Panc1 (cell line): ENCODE measurements at places on chromosomes 13 and 19. TPM values are rescaled to one million over a fixed set of nuclear protein-coding genes. Genes with fewer than 3 reads are reported as not detected.

- DNase-seq = no peak
- H3K27ac ChIP-seq = no peak overlapping the region
- no peaks in the 10 kb centered on the region for H3K27me3 ChIP-seq
- H3K4me3 ChIP-seq = no peak overlapping the region
Measured at GRCh38 chr13:109568339-109568818, 218.0 kb downstream of the IRS2 start.

DNA sequence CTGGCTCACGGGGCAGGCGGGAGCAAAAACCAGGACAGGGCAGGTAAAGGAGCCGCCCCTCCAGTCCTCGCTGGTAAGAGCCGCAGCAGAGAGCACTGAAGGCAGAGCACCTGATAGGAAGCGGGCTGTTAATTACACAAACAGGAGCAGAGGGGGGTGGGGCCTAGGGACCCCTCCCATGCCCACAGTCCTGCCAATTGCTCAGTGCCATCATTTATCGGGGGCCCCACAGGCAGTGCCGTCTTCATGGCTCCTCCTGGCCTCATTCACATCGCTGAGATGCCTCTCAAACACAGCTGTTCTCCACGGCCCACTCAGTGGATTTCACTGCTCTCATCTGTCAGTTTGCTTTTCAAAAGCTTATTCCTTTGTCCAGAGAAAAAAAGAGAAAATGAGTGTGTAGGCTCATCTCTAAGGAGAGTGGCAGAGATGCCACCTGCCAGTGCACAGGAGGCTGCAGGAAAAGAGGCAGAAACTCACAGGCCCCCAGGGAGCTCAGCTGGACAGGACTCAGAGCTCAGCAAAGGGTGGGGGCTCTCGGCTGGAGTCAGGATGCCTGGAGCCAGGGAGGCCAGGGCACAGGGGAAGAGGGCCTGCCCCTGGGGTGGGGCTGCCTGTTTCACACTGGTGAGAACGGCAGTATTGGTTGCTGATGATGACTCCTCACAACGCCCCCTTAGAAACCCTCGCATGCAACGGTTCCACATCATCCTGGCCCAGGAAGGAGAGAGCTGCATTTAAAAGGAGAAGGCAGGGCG is 174.6 kb downstream of the COL4A1 start:
- H3K4me3 ChIP-seq = no peak overlapping the region
- peaks cover 2% of the 10 kb centered on the region; the same call in 1 of the 2 replicates for H3K27me3 ChIP-seq
- H3K36me3 ChIP-seq = no peaks in the 10 kb centered on the region
- no peak for DNase-seq

- DNase-seq = no peak
- H3K4me1 ChIP-seq = no peaks in the 10 kb centered on the region
- no peak overlapping the region for H3K27ac ChIP-seq
- no peaks in the 10 kb centered on the region for H3K27me3 ChIP-seq
- H3K4me3 ChIP-seq = no peak overlapping the region
- H3K36me3 ChIP-seq = no peaks in the 10 kb centered on the region
Measured at GRCh38 chr13:50747737-50748350, 95.6 kb downstream of the DLEU7 start.

- H3K27ac ChIP-seq = no peak overlapping the region
- H3K4me3 ChIP-seq = no peak overlapping the region
- H3K36me3 ChIP-seq = no peaks in the 10 kb centered on the region
- H3K27me3 ChIP-seq = peaks cover 71% of the 10 kb centered on the region
- no peak for DNase-seq
Measured at GRCh38 chr19:39661565-39661964, 5.9 kb downstream of the LGALS16 start.

DNA sequence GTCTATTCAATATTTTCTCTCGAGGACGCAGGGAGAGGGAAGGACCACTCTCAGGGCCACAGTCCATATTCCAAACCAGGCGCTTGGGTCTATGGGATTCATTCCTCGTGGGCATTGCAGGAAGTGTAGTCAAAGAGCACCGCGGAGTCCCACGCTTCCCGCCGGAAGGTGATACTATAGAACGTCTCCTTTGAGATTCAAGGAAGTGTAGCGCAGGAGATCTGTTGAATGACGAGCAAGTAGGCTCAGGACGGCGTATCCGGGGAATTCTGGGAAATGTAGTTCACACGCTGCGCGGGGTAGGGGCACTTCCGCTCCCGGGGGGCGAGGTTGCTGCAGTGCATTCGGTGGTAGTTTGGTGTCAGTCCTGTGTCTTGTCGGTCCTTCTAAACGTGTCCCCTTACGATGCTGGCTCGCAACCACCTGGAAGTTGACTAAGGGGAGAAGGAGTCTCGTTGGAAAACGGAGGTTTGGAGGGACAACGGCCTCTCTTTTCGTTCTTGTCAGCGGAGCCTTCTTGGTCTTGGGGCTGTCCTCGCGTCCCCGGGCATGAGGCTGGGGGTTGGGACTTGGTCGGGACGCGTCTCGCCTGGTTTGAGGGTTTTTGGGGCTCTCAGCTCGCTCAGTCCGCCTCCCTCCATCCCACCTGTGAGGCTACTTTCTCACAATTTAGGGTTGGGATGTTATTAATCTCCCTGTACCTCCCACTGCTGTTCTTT is at the start of gene ZNF284:
ZNF284 (plus strand) TSS at position 336 of the 719 bp plus-strand sequence. CDS start 4,231 bp downstream, outside the sequence.
- no peaks in the 10 kb centered on the region for H3K4me1 ChIP-seq
- no peaks in the 10 kb centered on the region; the same call in 1 of the 2 replicates for H3K36me3 ChIP-seq
- peak within 1 kb of the TSS; percentile 84 for H3K27ac ChIP-seq
- DNase-seq = no peak
- H3K27me3 ChIP-seq = no peaks in the 10 kb centered on the region

DNA sequence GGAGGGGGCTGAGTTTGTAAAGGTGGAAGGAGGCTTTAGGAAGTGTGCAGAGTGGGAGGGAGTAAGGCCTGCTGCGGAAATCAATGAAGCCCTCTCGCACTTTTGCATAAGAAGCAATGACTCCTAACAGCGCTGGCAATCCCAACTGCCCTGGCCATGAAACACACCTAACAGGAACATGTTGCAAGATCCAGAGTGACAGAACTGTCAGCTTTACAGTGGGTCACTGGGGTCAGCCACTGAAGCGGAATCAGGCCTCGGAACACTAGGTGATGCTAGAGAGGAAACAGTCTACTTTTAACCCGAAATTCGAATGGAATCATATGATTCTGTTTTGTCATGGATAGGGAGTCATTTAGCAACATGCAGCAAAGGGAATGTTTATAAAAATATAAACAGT is 54.4 kb downstream of the FGF14 start:
- H3K4me1 ChIP-seq = no peaks in the 10 kb centered on the region
- DNase-seq = no peak
- no peaks in the 10 kb centered on the region for H3K27me3 ChIP-seq
- no peak overlapping the region for H3K27ac ChIP-seq
- H3K4me3 ChIP-seq = no peak overlapping the region

DNA sequence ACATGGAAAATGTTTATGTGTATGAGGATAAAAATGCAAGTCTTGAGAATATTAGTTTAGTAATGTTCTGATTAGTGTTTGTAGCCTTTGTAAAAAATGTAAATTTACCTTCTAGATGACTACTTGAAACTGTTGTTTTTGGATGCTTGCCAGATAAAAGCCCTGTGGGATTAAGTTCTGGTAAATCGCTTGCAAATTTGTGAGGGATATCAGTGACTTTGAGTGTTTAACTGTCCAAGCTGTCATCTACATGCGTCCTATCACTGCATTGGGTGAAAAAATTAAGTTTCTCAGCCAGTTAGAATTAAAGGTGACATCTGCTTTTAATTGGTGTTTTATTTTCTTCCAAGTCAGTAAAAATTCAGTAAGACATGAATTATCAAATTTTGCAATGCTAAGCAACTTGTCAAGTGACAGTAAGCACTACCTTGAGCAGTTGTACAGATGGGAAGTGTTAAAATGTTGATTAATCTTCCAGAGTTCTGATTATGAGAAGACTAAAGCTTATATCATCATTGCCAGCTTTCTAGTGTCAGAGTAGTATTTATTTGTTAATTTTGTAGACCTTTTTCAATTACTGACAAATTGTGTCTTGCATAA is 88.0 kb downstream of the PCCA start:
- no peak overlapping the region for H3K27ac ChIP-seq
- H3K27me3 ChIP-seq = no peaks in the 10 kb centered on the region
- H3K4me1 ChIP-seq = no peaks in the 10 kb centered on the region
- no peak overlapping the region for H3K4me3 ChIP-seq
- H3K36me3 ChIP-seq = no peaks in the 10 kb centered on the region

DNA sequence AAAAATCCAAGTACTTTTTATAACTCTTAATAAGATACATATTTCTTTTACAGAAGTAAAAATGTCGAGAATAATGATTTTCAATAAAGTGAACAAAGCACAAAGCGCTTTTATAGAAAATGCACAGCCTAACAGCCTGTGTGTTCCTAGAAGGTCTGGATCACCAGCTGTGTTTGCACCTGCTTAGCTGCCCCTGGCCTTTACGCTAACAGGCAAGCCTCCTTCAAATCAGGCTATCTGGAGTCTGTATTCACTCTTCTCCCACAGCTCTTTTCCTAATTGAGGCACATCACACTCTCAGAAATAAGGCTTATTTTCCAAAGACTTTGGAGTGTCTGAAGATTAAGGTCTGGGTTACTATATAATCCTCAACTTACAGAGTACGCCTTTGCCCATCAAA is 183.1 kb downstream of the LHFPL6 start:
- no peak overlapping the region for H3K4me3 ChIP-seq
- no peaks in the 10 kb centered on the region for H3K36me3 ChIP-seq
- DNase-seq = no peak
- H3K27me3 ChIP-seq = no peaks in the 10 kb centered on the region

GRCh38 chr13:56850852-56851251 is 289.9 kb upstream of the PRR20A start:
- DNase-seq = no peak
- no peaks in the 10 kb centered on the region for H3K27me3 ChIP-seq
- no peak overlapping the region for H3K4me3 ChIP-seq
- H3K36me3 ChIP-seq = no peaks in the 10 kb centered on the region

DNA sequence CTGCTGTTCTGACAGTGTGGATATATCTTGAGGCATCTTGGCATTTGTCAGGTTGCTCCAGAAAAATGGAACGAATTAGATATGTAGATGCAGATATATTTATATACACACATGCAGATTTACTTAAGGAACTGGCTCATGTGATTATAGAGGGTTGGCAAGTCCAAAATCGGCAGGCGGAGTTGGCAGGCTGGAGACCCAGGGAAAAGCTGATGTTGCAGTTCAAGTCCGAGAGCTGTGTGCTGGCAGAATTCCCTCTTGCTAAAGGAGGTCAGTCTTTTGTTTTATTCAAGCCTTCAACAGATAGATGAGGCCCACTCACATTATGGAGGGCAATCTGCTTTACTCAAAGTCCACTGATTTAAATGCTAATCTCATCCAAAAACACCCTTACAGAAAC is 24.4 kb upstream of the CSNK1A1L start:
- H3K27me3 ChIP-seq = no peaks in the 10 kb centered on the region
- no peaks in the 10 kb centered on the region for H3K36me3 ChIP-seq
- no peak overlapping the region for H3K4me3 ChIP-seq
- H3K27ac ChIP-seq = no peak overlapping the region
- DNase-seq = no peak

DNA sequence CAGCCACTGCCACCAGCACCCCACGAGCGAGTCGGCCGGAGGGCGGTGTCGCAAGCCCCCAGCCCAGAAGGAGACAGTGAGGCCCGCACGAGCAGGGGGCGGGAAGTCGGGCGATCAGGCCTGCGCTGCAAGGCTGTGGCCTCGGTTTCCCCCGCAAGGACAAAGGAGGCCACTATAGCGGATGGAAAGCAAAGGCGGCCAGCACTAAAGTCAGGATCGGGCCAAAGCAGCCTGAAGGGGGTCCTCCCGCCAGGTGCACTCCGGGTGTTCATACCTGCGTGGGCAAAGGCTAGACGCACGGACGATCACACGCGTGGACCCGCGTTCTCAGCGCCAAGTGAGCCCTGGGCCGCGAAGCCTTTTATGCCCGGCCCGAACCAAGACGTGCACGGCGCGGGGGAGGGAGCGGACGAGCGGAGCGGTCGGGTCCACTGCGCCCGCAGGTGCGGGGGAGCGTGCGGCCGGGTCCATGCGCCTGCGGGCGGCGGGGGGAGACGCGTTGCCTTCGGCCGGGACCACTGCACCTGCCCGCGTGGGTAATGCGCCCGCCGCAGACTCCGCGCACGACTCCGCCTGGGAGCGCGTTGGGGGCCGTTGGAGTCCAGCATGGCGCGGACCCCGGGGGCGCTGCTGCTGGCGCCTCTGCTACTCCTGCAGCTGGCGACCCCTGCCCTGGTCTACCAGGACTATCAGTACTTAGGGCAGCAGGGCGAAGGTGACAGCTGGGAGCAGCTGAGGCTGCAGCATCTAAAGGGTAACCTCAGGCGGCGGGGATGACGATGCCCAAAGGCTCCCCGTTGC is at the start of the genes PRDX2 and THSD8:
PRDX2 (minus strand) TSS at position 335 of the 801 bp plus-strand sequence. CDS start 539 bp downstream, outside the sequence.
THSD8 (plus strand) TSS at position 604 of the 801 bp plus-strand sequence; CDS start at position 607, 3 bp downstream.
- no peaks in the 10 kb centered on the region for H3K27me3 ChIP-seq
- 0 out of 2 replicates have a peak within 1 kb of the TSS, but pooled peaks have one; percentile 48 for H3K27ac ChIP-seq
- H3K4me1 ChIP-seq = peaks cover 3% of the 10 kb centered on the region; the same call in 1 of the 2 replicates
- peaks cover 4% of the 10 kb centered on the region; the same call in 1 of the 2 replicates for H3K36me3 ChIP-seq

DNA sequence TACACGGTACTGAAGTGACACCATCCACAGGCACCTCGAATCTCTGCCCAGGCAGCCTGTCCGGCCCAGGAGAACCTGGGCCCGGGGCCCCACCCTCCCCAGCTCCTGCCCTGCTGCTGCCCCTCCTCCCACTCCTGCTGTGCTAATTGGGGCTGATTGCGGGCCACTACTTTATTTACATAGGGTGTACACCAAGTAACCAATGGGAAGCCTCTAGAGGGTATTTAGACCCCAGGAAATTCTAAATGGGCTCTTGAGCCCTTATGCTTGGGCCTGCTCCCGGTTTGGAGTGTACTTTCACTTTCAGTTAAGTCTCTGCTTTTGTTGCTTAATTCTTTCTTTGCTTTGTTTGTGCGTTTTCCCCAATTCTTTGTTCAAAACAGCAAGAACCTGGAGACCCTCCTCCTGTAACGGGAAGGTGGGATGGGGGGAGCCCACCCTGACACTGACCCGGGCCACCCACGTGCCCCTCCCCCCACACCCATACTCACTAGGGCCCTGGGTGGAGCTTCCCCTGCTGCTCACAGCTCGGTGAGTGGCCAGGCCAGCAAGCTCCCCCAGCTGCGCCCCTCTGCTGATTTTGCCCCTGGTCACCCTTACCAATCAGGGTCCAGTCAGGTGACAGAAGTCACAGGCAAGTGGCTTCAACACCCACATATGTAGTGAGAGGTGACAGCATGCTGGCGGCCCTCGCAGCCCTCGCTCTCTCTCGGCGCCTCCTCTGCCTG is 9.4 kb downstream of the SCGB2B2 start:
- DNase-seq = no peak
- H3K36me3 ChIP-seq = no peaks in the 10 kb centered on the region
- peaks cover 3% of the 10 kb centered on the region for H3K4me1 ChIP-seq
- H3K27me3 ChIP-seq = no peaks in the 10 kb centered on the region
- peak overlapping the region; percentile 32 for H3K4me3 ChIP-seq

CRLF1 gene
- total RNA-seq = 3.5 TPM

ENOX1 gene
- 0.23 TPM for total RNA-seq

HSPBP1 gene
- 84.2 TPM for total RNA-seq

TNFRSF19 gene
- total RNA-seq = 0.54 TPM

KIR3DL2 gene
- total RNA-seq = not detected

ICAM4 gene
- total RNA-seq = 2.8 TPM

SAE1 gene
- total RNA-seq = 140 TPM

PRR19 gene
- 2.1 TPM for total RNA-seq

PNMA8B gene
- not detected for total RNA-seq

SCGB2B2 gene
- total RNA-seq = 0.59 TPM
